ENCODE measurements at places on chromosomes 16 and 17.

- DNase-seq, result no peak
These were observed 12.3 kb downstream of the GRIN2A start for GRCh38 chr16:10169904-10170410.

DNA sequence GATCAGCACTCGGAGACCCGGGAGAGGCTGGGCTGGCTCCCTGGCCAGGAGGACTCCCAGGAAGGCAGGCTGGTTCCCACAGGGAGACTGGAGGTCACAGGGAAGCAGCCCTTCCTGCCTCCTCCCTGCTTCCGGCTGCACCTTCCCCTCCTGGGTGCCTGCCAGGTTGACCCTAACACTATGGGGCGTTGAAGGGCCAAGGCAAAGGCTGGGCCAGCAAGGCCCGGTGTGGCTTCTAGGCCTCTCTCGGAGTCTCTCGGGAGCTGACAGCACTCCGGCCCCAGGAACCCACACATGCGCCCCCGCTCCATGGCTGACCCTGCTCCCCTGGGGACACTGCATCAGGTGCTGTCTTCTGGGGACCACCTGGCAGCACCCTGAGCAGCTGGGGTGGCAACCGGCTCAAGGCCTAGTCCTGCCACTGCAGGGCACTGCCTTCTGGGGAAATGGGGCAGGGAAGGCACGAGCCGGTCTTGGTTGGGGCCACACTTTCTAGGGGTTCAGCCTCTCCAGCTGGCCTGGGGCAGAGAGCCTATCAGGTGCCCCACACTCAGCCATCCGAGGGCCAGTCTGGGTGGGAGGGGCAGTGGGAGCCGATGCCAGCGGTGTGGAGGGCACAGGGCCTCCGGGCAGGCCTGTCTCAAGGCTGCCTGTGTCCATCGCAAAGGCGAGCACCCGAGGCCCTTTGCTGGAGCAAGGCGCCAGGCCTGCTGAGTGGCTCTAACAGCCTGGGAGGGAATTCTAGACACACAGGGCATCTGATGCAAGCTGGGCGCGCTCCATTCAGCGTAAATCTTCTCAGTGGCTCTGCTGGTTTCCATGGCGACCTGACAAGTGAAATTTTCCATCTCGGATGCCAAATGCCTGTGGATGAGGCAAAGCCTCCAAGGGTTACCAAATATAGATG is 5.6 kb upstream of the MTSS2 start:
- peak; percentile 93 for DNase-seq

DNA sequence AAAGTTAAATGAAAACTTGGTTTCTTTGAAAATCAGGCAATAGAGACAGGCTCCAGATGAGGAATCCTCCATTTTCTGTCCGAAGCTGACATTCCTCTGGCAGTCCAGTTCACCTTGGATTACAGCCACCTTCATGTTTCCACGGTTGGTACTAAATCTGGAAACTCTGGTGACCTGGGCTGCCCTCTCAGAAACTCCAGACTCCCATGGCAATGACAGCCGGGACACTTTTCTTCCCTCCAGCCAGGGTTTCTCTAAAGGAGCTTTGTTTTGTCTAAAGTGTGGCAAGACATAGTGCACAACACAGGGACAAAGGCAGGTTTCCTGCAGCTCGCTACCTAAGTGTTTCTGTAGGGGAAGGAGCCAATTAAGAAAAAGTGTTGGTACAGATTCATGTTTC is 36.0 kb downstream of the CLUAP1 start:
- DNase-seq, result peak; percentile 41

- DNase-seq, result no peak
These were observed 123.7 kb downstream of the RBFOX3 start for GRCh38 chr17:79487149-79487548.

- DNase-seq, result peak; percentile 43
These were observed 12.5 kb downstream of the NOB1 start for GRCh38 chr16:69741951-69742904.

GRCh38 chr17:4148611-4149308 is 5.8 kb downstream of the CYB5D2 start:
- DNase-seq, result no peak

DNA sequence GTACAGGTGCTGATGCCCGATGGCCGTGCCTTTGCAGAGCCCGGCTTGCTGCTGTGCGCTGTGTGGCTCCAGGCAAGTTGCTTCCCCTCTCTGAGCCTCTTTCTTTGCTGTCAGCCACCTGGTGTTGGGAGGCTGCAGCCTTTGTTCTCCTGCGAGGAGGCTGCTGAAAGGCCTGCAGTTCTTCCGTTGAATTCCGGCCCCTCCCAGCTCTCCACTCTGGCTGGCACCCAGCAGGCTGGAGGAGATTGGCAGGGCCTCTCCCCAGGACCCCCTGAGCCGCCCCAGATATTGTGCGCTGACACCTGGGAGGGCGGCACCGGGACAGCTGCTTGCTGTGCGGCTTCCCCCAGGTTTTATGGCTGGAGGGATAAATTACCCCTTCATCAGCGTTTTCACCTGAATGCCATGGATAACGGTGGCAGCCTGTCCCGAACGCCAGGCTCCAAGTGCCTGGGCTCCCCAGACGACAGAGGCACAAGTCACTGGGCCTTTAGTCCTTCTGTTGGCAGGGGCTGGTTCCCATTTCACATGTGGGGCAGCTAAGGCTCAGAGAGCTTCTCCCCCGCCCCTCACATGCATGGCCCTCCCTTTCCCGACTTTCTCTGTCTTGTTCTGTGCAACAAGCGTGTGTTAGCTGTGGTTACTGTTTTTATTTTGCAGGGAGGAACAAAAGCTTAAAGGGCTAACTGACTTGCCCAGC is 35.1 kb upstream of the GSE1 start:
- DNase-seq, result no peak

GRCh38 chr16:3938843-3939624 is 58.5 kb upstream of the CREBBP start:
- peak; percentile 86 for DNase-seq

GRCh38 chr16:65545413-65545956 is 423.6 kb upstream of the CDH11 start:
- DNase-seq, result no peak

DNA sequence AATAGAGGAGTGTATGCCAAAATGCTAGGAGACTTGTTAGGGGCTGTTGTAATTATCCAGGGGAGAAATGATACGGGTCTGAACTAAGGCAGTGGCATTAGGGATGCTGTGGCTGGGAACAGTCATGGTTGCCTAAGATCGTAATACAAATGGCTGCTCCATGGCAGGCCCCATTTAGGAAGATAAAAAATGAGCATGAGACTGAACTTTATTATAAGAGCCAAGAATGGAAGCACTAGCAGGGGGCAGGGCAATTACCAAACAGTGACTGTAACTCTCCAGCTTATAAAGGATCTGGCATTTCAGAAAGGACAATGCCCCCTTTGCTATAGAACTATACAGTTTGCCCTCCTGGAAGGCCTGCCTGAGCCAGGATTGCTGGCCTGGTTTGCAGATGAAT is 503.3 kb upstream of the CDH5 start:
- no peak for DNase-seq

DNA sequence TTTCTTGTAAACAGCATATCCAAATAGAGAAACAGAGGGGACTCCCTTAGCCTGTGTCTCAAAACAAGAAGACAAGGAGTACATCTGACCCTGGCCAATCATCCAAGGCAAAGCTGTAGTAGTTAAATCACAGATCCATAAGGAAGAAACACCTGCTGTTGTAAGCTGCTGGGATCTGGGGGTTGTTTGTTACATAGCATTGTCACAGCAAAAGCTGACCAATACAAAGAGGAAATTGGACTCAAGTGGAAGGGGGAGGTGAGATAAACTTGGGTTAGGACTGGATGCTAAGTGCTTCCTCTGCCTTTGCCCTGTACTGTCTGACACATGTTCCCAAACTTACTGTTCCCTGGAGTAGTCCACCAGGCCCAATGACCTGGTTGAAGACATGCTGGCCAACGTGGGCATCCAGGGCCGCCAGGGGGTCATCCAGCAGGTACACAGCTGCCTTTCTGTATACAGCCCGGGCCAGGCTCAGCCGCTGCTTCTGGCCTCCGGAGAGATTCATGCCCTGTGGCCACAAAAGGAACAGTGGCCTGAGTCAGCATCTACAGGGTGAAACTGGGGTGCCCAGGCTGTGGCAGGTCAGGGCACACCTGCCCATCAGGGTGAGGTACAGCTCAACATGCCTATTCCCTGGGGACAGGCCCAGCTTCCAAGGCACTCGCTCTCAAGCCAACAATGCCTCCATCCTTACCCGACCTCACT is 44.7 kb downstream of the ABCC6 start:
- no peak for DNase-seq

DNA sequence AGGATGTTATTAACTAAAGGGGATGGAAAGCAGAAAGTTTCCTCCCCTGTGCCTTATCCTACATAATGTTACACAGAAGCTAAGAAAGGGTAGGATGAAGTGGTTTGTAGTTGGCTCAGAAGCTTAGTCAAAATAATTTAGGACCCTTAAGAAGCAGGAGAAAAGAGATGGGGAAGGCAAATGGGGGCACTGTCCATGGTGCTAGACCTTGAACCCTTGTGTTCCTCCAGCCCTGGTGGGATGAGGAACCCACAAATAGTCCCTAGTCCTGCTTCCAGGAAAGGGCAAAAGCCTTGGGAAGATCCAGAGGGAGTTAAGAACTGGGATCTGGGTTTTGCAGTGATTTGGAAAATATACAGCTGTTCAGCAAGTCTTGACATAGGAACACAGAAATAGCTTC is 54.5 kb downstream of the SLC5A11 start:
- DNase-seq, result no peak

DNA sequence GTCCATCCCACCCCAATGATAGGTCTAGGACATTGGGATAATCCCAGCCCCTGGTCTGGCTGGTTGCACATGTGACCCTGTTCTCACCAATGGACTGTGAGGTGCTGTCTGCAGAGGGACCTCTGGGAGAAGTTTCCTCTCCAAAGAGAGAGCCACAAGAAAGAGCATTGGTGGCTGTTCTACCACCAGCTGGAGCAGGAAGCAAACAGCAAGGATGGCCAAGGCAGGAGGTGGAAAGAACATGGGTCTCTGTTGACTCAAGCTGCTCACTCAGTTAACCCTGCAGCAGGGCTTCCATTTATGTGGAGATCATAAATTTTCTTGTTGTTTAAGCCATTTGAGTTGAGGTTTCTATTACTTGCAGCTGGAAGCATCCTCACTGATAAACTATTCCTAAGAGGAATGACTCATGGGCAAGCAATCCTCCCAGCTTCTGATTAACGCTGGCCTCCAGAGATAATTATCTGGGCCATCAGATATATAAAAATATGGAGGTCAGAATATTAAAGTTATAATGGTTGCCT is 52.6 kb downstream of the CYB5B start:
- DNase-seq, result no peak

GRCh38 chr17:27950995-27951394 is 57.8 kb upstream of the LYRM9 start:
- DNase-seq, result no peak

GRCh38 chr17:27975146-27976011 is 67.1 kb upstream of the NLK start:
- DNase-seq, result no peak

DNA sequence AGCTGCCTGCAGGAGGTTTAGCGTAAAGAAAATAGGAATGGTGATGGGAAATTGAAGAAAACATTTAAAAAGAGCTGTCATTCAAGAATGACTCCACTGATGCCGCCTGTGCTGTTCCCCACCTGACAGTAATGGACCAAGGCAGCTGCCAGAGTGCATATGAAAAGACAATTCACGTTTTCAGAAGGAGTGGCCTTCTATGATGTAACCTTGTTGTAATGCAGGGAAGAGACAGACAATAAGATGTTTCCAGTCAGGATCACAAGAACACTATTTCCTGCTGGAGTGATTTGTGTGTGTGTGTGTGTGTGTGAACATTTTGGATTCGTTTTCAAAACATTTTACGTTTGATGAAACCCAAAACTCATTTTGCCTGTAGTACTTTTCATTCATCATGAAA is 203.7 kb downstream of the LGALS9B start:
- no peak for DNase-seq

GRCh38 chr16:67770346-67770991 is 35.9 kb downstream of the RANBP10 start:
- no peak for DNase-seq

DNA sequence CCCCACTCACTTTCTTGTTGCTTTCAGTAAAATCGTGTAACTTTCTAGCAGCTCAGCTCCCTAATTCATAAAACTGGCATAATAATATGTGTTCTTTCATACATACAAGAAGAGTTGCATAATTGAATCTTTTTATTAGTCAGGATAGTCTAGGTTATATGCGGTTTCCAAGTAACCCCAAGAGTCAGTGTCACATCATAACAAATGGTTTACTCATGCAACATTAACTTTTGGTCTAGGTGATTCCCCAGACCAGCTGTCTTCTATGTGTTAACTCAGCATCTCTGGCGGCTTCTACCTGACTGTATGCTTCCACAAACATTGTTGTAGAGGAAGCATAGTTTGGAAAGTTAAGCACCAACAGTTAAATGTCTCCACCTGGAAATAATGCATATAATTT is 1000.4 kb downstream of the CDH11 start:
- DNase-seq, result no peak

DNA sequence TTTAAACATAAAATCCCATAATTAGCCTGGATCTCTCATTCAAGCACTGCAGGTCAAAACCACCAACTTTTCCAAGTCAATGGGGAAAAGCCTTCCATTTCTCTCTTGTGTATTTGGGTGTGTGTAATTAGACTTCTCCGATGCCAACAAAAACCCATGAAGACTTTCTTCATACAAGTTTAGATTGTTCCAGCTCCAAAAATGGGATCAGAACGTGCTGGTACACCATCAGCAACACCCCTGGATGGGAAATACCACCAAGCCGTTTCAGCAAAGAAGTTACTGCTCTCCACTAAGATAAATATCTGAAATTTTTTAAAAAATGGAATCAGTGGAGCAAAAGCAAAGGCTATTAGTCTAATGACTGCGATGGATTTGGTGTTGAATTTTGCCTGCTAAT is 837.3 kb upstream of the SOX9 start:
- DNase-seq, result no peak

DNA sequence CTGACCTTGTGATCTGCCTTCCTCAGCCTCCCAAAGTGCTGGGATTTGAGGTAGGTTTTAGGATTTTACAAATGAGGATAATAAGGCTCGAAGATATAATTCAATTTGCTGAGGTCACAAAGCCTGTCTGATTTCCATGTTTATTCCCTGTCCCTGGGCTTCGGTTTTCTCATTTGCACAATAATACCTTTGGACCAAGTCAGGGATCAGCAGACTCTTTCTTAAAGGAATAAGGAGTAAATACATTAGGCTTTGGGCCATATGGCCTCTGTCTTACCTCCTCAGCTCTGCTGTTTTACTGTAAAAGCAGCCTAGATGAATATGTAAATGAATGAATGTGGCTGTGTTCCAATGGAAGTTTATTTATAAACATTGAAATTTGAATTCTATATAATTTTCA is 442.8 kb downstream of the HS3ST4 start:
- DNase-seq, result no peak

GRCh38 chr17:66464921-66465320 is 162.5 kb downstream of the PRKCA start:
- DNase-seq, result no peak

DNA sequence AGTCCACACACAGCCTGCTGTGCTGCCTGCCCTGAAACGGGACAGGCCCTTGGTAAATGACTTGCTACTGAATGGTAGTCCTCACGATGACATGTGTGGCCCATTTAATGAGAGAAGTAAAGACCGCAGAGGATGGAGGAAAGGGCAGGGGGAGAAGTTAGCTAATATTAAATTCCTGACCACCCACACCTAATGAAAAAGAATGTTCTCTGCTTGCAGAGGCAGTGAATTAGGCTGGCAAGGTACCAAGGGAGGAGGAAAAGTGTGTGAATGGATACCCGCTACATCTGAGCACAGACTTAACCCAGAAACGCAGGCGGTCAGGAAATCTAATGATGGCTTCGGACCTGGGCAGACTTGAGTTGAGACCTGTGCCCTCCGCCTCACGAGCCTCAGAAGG is 141.2 kb downstream of the PRKCA start:
- DNase-seq, result no peak

All from right hindlimb (tissue), 1 donor.